ENCODE measurements at places on chromosomes 16 and 17. TPM values are rescaled to one million over a fixed set of nuclear protein-coding genes. Genes with fewer than 3 reads are reported as not detected.

KRTAP4-4 gene
- not detected for total RNA-seq

MLX gene
- total RNA-seq = 42.2 TPM

ABCC3 gene
- 29.7 TPM for total RNA-seq

IRX3 gene
- 0.10 TPM for total RNA-seq

HNF1B gene
- not detected for total RNA-seq

CTRB1 gene
- not detected for total RNA-seq

SLC2A4 gene
- total RNA-seq = 0.10 TPM

GP2 gene
- not detected for total RNA-seq

All from smooth muscle cell of the pulmonary artery (primary cell).